Upper lobe of right lung (tissue), 1 donor: ENCODE measurements at places on chromosomes 11 and 22. TPM values are rescaled to one million over a fixed set of nuclear protein-coding genes. Genes with fewer than 3 reads are reported as not detected.

DNA sequence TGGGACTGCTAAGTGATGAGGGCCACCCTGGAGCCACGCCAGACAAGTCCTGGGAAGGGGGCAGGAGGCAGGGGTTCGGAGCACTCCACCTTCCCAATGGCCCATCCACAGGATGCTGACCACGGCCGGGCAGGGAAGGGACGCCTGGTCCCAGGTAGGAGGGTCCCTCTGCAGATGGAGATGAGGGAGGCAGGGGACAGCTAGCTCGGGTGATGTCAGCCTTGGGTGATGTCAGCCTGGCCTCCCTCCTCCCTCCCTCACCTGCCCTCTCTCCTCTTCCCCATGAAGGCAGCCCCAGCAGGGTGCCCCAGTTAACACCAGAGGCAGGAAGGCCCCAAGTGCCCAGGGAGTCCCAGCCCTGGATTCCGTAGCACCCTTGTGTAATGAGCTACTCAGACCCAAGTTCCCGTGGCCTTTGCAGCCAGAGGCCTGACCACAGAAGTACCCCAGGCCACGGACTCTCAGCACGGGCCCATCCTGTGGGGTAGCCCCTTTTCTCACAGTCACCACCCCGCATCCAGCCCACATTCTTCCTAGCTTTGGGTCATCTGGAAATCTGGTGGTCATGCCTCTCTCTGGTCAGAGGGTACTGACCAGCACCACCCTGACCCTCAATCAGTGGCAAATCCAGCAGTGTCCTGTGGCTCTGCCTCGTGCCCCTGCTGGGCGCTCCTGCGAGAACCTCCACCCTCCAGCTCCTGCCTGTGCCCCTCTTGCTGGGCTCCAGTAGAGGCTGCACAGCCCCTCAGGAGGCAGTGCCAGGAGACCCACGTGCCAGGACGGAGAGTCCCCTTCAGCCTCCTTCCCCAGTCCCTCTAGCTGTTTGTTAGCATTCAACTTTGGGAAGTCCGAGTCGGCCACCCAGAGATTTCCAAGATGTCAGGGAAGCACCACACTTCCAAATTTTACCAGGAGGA, 47.4 kb downstream of the SHANK2 start:
- DNase-seq: no peak

GRCh38 chr11:123544631-123545375, 109.6 kb downstream of the SCN3B start:
- DNase-seq: no peak

DNA sequence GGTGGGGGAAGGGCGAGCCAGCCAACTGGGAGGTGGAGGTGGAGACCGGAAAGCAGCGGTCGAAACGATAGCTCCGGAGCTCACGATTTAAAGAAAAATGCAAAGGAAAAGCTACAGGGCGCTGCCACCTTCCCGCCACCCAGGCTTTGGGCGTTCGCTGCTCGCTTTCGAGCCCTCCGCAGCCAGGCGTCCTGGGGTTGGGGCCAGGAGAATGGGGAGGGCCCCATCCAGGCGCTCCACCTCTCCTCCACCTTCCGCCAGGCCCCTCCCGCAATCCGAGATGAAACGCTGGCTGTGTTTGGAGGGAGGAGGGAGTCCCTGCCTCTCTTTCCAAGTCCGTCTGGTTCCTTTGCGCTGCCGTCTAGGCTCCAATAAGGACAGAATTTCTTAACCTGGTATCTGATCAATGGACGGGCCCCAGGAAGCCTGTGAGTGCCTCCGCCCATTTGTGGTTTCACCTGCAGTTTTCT, 483 bp upstream of the ABTB2 start:
- DNase-seq: peak; percentile 84

DNA sequence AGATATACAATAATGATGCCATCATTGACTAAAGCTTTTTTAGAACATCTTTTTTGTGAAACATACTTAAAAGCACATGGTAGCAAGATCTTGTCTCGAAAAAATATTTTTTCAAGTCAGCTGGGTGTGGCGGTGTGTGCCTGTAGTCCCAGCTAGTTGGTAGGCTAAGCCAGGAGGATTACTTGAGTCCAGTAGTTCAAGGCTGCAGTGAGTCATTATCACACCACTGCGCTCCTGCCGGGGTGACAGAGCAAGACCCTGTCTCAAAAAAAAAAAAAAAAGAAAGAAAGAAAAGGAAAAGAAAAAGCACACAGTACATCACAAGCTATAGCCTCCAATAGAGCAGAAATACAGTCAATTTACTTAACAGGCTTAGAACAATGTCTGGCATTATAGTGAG, 37.0 kb downstream of the ENTHD1 start:
- DNase-seq: no peak

GRCh38 chr11:2952290-2952689, 23.1 kb upstream of the PHLDA2 start:
- DNase-seq: no peak

DNA sequence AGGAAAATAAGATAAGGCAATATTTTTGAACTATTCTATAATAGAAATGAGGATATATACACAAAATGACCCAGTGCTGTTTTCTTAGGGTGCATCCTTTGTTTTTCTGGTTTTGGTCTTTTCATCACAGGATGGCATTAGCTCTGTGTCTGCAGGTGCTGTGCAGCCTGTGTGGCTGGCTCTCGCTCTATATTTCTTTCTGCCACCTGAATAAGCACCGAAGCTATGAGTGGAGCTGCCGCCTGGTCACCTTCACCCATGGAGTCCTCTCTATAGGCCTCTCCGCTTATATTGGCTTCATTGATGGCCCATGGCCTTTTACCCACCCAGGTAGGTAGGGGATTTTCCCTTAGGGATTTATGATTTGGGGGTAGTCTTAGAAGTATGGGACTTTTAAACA, 2.2 kb downstream of the TLCD5 start:
- DNase-seq: no peak

- DNase-seq: no peak
These were observed 18.8 kb upstream of the USP47 start for GRCh38 chr11:11822946-11823345.

- no peak for DNase-seq
These were observed 574.5 kb downstream of the DLG2 start for GRCh38 chr11:85052636-85053035.

- DNase-seq: no peak
These were observed 5.3 kb downstream of the UBQLN3 start for GRCh38 chr11:5504403-5504921.

DNA sequence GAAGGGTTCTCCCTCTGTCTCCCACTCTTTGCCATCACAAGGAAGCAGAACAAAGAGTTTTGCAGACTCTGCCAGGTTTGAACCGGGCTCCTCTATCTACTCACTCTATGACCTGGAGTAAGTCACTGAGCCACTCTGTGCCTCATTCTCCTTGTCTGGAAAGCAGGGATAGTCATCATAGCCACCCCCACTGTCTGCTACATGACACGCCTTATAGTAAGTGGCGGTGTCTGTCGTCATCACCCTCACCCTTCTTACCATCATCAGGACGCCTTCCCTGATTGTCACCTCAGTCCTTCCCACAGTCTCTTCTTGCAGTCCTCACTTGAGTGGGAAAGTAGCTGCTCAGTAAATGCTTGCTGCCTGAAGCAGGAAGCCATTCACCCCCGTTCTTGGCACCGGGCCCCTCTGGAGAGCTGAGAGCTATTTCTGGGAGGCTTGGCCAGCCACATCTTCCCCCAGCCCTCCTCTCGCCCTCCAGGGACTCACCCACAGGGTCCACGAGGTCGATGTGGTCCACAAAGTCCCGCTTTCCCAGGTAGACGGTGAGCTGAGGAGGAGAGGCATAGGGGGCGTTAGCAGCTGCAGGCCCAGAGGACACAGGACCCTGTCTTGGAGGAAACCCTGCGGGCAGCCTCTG, 46.4 kb downstream of the TPBGL start:
- no peak for DNase-seq

The CARD10 gene
- 17.0 TPM for total RNA-seq

The MAP6 gene
- 5.8 TPM for total RNA-seq

The TRIM44 gene
- 67.2 TPM for total RNA-seq

The C11orf16 gene
- total RNA-seq: not detected

The SLC15A3 gene
- total RNA-seq: 139 TPM
